ENCODE measurements at places on chromosomes 5 and 9.

DNA sequence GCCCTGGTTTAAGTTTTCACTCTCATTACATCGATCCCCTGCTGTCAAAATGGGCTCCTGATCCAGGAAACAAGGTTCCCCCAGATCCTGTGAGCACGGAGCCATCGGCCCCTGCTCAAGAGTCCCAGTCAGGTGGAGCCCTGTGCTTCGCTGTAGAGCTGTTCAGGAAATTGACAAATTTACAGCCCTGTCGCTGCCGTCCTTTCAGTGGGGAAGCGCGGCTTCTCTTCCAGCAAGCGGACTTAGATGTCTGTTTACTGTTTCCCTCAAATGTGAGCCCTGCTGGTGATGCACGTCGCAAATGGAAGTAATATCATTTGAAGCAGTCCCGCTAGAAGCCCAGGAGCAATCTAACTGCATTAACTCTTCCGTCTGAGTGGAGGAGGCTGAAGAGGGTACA lies 760.9 kb upstream of the WWC1 start:
- no peak for DNase-seq

DNA sequence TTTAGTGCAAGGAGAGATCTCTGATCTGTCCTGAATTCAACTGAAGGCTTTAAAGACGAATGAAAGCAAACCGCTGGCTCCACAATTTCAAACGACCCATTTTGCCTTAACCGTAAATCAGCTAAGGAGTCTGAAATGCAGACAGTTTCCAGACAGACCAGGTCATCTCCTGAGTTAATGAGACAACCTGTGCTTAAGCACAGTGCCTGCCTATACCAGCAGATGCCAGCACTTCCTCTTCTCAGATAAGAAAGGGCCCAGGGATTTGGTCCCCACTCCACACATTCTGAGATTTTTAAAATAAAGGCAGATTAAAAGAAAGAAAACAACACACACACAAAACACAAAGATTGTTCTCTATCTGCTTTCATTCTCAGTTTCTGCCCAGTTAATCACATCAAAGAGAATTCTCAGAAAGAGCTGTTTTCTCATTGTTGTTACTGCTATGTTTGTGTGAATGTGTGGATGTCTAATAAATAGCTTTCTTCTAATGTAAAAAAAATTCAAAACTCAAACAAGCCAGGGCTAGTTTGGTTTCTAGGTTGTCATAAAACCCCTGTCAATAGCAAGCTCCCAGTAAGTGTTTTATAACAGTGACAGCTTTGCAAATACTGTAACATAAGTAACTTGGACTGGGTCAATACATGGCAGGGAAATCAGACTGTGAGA lies 157.7 kb upstream of the SLC24A2 start:
- DNase-seq = peak; percentile 21

GRCh38 chr5:6328173-6328572 lies 50.2 kb downstream of the MED10 start:
- peak; percentile 6 for DNase-seq

GRCh38 chr9:114894609-114895433 lies 35.6 kb downstream of the TNFSF8 start:
- peak; percentile 65 for DNase-seq

DNA sequence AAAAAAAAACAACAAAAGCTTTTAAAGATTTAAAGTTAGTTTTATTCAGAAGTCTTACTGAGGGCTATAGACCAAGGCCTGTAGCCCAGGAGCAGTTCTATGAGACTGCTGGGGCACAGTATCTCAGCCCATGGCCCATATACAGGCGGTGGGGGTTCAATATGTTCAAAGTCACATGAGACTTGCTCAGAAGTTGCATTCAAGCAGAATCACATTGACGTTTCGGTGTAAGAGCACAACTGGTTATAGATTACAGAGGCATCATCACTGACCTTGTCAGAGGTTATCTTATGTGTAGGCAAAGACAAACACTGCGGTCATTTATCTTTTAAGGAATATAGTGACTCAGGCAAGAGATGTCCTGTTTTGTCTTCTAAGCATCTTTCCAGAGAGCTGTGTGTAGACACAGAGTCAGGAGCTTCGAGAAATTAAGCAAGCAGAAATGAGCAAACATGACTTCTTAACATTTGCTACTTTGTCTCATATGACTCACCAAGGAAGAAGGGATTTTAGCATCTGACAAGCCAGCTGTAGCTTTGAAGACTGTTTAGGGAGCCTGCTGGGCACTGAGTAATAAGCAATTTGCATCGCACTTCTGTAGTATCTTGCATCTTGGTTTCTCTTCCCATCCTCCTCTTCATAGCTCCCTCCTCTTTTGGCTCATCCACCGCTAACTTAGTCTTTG lies 12.9 kb upstream of the F2RL1 start:
- no peak for DNase-seq

DNA sequence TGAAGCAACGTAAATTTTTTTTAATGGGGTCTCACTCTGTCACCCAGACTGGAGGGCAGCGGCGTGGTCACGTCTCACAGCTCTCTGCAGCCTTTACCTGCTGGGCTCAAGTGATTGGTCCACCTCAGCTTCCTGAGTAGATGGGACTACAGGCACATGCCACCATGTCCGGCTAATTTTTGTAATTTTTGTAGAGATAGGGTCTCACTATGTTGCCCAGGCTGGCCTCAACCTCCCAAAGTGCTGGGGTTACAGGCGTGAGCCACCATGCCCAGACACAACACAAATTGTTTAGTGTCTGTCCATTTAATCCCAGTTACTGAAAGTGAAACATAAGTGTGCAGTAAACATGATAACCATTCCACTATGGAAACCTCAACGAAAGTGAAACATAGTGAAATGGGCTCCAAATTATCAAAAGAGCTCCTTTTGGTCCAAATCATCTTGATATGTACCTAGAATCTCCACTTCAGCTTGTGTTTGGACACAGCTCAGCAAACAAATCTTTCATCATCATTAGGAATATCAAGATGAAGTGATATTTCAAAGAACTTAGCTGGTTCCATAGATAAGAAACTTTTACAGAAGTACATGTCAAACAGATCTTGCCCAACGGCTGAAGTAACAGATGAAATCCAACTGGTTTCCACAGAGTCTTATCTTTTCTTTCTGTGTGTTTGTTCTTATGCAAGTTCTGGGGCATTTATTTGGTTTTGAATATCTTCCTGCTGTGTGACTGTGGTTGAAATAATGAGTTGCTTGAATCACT lies 41.2 kb upstream of the PLPP1 start:
- DNase-seq = no peak

DNA sequence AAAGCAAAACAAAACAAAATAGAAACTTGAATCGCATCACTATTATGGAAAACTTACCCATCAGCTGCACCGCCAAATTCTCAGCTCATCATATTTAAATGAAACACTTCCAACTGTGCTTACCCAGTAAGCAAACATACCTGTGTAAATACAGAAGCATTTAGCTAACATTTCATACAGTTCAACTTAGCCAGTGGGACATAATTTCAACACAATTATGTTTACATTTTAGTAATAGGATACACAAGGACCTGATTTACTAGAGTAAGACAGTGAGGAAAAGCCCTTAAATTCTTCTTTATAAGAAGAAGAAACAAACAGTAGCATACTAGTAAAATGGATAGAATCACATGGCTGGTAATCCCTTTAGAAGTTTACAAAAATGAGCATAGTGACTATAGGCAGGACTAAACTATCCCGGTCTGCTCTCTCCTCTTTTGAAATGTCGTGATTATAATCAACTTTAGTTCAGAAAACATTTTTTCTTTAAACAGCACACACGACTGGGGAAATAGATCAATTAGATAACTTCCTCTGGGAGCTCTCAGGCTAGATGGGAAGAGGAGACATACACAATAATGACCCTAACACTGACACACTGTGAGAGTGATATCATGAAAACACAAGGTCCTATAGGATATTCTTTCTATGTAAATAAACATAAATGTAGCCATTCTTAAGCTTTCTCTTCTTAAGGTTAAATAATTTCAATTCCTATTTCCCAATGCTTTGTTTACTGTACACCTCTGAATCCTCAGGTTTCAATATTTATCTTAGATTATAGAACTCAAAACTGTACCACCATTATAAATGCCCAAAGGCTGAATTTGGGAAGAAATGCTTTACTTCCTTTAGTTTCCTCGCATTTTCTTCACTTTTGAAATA lies 15.9 kb upstream of the CDC20B start:
- DNase-seq = no peak

DNA sequence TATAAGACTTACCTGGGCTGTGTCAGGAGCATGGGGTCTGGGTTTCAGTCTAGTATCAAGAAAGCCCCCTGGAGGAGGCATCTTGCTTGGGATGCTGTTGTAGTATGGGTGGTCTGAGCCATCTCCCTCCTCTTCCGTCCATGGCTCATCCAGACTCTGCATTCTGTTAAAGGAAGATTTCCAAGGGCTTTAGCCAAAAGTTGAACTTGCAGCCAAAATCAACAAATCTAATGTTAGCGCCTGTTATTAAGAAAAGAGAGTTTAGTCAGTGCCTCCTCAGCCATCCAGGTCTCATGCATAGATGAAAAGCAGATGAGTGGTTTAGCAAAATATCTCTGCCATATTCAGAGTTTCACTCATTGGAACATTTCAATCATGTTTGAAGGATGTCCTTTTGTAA lies 55.6 kb downstream of the S1PR3 start:
- no peak for DNase-seq

DNA sequence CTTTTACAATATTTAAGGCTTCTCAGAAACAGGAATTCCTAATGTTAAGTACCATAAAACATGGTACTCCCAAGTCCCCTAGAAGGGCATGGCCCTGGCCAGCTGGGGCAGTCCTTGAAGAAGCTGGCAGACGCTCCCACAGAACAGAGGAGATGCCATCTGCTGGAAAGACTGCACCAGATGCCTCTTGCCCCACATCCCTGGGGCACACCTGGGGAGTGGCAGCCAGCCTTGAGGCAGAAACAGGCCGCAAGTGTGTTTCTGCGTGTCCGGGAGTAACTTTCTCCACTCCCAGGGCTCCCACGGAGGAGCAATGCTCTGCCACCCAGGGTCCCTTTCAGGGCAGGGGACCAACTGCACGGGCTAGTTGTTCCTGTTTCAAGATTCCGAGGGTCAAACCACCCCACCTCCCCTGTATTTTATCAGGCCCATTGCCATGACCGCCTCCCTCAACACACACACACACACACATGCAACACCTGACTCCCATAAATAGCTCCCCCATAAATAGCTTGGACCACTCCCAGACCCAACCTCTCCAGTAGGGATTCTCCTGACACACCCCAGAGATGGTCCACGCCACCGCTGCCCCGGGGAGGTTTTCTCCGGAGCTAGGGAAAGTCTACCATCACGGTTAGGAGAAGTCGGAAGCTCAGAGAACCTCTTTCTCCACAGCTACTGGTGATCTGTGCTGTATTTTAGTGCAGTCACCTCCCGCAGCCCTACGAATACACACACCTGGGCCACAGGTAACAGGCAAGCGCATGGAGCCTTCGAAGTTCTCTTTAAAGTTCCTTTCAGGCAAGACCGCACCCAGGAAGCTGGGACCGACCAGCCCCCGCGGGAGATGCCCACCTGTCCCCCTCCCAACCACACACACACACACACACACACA lies 1.5 kb downstream of the SPOCK1 start:
- DNase-seq = no peak

- DNase-seq = no peak
These were observed 9.4 kb downstream of the ADAMTSL2 start for GRCh38 chr9:133543772-133544467.

- no peak for DNase-seq
These were observed 50.1 kb downstream of the FAM78A start for GRCh38 chr9:131226226-131226625.

DNA sequence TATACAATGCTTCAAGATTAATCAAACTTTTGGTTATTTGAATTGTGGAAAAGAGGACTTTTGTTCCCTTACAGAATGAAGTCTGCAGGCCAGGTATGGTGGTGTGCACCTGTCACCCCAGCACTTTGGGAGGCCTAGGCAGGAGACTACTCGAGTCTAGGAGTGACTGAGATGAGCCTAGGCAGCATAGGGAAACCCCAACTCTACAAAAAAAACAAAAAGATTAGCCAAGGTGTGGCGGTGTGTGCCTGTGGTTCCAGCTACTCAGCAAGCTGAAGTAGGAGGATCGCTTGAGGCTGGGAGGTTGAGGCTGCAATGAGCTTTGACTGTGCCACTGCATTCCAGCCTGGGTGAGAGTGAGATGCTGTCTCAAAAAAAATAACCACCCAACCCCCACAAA lies 9.3 kb downstream of the CCNH start:
- DNase-seq = no peak

- DNase-seq = no peak
These were observed 12.6 kb upstream of the STXBP1 start for GRCh38 chr9:127599550-127599891.

GRCh38 chr9:135046739-135047350 lies 40.6 kb upstream of the OLFM1 start:
- DNase-seq = no peak

DNA sequence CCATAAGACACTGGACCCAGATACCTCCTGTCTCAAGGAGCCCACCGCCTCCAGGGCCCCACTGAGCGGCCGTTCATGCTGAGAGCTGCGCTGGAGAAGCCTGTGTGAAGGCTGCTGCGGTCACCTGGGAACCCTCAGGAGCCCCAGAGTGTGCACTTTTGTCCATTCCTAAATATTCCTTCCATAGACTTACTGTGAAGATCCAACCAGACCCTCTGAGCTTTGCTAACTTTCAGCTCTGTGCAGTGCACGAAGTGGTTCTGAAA lies 119.5 kb downstream of the COL23A1 start:
- DNase-seq = no peak

DNA sequence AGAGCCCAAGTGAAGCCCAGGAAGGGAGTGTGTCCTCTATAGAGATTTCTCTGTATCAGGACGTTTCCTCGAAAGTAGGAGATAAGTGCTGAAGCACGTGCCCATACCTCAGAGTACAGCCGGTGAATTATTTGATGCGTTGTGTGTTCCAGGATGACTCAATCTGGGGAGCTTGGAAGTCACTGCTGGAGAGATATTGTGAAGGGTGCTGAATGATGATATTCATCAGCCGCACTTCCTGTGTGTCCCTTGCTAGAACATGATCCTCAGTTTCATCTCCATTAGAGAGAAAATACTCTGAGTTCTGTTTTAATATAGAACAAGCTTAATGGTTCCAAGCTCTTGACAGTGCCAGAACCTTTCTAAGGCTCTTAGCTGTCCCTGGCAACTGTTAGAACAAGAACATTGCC lies 402.3 kb upstream of the ADAMTSL1 start:
- DNase-seq = no peak

DNA sequence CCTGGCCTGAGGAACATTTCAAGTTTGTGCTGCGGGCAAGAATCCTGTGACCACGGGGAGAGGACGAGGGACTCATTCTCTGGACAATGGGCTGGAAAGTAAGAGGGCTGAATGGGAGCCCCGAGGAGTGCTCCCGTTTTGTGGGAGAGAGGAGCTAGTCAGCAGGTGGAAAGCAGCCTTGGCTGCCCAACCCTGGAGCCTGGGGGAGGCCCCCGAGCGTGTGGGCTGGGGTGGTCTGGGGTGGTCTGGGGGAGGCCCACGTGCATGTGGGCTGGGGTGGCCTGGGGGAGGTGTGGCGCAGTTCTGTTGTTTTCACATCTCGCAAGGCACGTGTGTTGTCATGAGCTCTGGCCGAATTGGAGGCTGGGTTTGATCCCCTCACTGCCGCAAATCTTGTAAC lies 27.5 kb downstream of the EHMT1 start:
- DNase-seq = no peak

GRCh38 chr5:138258704-138259292 lies 15.6 kb downstream of the GFRA3 start:
- no peak for DNase-seq

- DNase-seq = peak; percentile 3
These were observed 197.0 kb downstream of the ADCY2 start for GRCh38 chr5:7592910-7593309.

- DNase-seq = no peak
These were observed 48.9 kb downstream of the DYNC2I2 start for GRCh38 chr9:128607642-128608350.
